ENCODE measurements at places on chromosomes 1 and 21.

DNA sequence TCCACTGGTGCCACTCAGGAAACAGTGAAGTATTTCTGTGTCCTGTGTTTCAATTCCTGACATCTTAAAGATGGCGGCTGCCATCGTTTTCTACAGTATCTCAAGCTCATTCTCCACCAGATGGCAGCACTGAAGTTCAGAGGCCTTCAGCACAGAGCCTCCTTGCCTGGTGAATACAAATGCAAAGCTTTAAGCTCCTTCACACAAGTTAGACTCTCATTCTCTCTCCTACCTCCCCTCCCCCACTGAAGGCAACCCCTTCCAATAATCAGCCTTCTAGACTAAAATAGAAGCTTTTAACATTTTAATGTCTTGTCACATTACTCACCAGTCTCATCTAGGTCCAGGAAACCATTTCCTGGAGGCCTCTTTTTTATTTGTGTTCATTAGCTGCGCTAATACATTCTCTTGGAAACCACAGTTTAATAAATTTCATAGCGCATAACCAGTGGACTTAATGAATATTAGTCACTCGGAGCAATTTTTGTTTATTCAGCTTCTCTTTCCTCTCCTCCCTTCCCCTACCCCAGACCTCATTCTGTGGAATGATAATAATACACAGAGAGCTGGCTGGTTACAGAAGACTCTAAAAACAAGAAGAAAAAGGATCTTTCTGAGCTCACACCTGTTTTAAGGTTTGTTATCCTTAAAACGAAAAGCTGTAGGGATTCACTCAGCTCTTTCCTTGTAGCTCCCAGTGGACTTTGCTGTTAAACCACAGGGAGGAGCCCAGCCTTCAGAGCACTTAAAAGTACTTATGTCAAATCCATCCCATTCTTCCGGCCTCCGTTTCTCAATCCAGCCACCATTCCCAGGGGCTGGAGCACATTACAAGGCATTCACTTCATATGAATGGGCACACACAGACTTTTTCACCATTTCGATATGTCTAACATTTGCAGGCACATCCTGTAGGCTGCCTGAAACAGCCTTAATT, 384.9 kb downstream of the HLX start:
- no peak for DNase-seq

- DNase-seq: no peak
Measured at GRCh38 chr1:87426463-87427249, 98.0 kb downstream of the LMO4 start.

GRCh38 chr1:6635910-6636760, 11.5 kb downstream of the THAP3 start:
- no peak for DNase-seq

DNA sequence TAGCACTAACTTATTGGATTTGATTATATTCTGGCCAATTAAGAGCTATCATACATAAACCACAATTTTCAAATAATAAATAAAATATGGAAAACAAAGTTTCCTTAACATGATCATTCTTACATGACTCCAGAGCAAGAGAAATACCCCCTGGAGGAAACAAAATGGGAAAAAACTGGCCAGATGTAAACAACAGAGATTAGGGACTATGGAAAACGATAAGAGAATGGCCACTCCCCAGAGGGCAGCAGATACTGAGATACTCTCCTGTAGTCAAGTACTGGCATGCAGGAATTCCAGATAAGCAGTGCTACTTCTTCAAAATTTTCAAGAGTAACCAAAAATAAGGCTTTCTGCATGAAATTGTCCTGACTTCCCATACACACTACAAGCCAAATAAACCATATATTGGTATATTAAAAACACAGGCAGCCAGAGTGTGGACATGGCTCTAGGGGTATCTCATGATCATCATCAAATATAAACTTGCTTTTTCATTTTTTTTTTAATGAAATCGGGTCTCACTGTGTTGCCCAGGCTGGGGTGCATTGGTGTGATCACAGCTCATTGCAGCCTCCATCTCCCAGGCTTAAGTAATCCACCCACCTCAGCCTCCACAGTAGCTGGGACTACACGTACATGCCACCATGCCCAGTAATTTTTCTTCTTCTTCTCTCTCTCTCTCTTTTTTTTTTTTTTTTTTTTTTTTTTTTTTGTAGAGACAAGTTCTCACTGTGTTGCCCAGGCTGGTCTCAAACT, 118.5 kb downstream of the EIF4G3 start:
- no peak for DNase-seq

- no peak for DNase-seq
Measured at GRCh38 chr1:920521-920920, 3.2 kb upstream of the SAMD11 start.
